Activated effector memory CD4-positive, alpha-beta T cell treated with anti-CD3 and anti-CD28 coated beads, Interleukin-2, amount 50 U/mL, for 16 hours (primary cell): ENCODE measurements at places on chromosomes 16 and 17.

DNA sequence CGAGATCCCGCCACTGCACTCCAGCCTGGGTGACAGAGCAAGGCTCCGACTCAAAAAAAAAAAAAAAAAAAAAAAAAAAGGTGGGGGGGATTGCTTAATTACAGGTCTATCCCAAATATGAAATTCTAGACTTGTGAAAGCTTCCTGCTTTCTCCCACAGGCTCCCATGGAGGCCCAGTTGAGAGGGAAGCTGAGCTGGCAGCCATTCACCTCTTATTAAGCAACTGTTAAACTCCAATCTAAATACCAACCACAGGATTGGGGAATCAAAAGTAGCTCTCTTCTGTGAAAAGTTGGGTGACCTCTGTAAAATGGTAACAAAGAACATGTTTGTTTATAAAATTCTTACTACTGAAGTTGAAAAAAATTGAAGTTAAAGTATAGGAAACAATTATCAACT lies 45.8 kb upstream of the STAC2 start:
- DNase-seq = no peak

DNA sequence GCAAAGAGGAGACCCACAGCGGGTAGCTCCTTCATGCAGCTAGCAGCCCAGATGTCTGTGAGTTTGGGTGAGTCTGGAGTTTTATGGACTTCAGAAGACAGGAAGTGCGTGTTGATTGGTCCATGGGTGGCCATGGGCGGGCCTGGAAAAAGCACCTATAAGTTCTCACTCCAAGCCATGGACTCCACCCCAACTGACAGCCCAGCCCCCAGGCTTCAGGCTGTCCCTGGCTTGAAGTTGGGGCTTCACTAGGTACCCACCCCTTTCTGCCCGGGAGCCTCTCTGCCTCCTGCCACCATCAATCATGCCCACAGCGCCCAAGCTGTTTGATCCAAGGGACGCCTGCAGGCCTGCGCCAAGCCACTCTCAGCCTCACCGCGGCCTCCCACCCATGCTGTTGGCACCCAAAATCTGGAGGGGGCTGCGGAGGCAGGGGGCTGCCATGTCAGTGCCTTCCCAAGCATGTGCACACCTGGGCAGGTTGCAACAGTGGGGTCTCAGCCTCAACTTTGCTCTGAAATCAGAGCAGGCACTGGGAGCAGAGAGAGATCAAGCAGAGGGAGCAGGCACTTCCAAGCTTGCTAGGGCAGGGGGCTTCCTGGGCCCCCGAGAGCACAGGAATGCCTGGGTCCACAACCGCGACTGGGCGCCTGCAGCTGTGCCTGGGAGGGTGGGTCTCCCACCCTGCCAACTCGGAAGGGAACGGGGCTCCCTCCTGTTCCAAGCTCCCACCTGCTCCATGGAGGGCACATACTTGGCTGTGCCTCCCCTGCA lies 1503.7 kb downstream of the CDH11 start:
- no peak for DNase-seq

DNA sequence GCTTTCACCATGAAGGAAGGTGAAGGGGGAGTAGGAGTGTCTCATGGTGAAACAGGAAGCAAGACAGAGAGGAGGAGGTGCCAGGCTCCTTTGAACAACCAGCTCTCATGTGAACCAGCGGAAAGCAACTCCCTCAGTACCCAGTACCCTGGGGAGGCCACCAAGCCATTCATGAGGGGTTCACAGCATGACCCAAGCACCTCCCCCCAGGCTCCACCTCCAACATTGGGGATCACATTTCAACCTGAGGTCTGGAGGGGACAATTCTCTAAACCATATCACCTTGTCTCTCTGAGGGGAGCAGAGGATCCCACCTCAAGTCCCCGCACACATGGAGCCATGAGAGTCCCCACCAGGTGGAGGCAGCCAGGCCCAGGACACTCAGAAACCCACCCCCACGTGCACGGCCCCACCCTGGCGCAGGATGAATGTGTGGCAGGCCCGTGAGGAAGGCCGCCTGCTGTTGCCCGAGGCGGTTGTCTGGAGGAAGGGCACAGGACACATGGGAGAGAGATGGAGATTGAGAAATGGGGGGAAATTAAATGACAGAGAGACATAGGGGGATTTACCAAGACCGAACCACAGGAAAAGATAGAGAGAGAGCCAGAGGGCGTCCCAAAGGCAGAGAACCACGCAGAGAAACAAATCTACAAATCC lies 85.9 kb downstream of the TMEM132E start:
- no peak for DNase-seq

DNA sequence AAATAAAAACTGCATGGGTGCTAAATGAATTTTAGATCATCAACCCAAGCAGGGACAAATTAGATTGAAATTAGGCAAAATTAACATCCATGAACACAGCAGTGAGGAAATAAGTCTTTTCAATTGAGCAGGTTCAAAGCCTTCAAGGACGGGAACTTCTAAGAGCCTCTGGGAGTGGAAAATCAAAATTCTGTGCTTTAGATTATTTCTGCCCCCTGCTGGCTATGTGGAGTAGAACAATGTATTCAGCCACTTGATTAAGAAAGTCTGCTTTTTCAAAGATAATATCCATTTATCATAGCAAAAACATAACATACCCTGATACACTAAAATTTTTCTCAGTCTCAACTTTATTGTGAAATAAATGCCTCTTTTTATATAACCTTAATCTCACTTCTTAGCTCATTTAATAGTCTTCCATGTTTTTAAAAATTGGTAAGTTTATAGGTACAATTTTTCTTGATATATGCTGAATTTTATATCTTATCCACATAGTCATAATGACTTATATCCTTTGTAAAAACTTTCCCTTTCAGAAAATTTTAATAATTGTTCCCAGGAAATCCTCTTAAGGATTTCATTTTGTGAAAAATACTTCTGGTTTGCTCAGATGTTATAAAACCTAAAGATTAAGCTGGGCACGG lies 28.1 kb upstream of the NOL11 start:
- DNase-seq = no peak

DNA sequence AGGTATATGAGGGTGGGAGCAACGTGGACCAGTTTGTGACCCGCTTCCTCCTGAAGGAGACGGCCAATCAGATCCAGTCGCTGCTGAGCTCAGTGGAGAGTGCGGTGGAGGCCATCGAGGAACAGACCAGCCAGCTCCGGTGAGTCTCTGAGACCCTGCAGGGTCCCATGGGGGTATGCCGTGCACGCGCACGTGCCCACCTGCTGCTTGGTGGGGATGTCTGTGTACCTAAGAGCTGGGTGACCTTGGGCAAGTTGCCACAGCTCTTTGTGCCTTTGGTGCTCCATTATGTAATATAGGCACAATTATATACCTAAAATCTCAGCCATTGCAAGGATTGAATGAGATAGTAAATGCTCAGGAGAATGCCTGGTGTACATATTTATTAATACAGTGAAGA lies 22.4 kb downstream of the NECAB2 start:
- no peak for DNase-seq

DNA sequence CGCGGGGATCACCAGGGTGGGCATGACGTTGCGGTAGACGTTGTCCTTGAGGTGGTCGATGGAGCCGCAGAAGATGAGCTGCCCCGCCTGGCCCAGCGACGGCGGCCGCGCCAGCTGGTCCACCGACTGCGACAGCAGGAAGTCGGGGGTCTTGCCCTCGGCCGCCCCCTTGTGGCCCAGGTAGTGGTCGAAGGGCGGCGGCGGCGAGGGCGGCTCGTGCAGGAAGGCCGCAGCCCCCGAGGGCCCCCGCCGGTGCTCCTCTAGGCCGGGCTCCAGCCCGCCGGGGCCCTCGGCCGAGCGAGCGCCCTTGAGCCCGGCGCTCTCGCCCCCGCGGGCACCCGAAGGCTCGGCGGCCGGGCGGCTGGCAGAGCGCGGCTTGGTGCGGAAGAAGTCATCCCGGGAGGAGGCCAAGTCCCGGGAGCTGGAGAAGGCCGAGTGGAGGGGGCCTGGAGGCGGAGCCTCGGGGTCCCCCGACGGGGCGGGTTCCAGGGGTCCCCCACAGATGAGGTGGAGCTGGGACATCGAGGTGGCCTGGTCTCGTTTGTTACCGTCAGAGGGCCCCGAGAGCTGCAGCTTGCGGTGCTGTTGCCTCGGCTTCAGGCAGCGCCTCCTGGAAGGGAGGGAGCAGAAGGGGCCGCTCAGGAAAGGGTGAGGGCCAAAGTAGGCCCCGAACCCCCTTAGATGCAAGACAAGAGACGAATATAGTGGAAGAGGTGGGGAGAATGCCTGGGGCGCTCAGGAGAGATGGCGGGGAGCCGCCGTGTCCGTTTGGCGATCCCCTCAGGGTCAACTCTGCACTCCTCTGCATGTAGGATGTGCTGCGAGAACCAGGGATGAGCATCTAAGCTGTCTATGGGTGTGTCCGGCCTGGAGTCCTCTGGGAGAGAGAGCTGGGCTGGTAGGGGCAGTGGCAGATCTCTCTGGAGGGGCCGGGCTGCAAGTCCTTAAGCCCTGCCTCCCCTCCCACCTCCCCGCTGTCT lies 8.8 kb downstream of the FAM171A2 start:
- DNase-seq = peak; percentile 86

DNA sequence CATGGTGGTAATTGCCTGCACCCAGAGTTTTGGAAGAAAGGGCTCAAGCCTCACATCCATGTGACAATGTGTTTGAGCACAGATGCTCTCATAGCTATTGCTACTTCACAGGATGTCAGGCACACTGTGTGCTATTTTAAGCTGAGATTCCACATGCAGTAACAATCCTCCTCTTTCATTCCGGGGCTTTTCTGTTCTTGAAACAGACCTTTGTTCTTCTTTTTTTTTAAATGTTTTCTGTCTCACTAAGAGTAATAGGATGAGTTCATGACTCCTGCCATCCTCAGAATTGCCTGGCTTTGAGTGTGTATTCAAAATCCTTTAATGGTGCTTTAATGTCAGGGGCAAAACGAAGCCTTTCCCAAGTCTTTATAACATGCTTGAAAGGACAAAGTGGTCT lies 198.9 kb downstream of the ABCC12 start:
- no peak for DNase-seq

DNA sequence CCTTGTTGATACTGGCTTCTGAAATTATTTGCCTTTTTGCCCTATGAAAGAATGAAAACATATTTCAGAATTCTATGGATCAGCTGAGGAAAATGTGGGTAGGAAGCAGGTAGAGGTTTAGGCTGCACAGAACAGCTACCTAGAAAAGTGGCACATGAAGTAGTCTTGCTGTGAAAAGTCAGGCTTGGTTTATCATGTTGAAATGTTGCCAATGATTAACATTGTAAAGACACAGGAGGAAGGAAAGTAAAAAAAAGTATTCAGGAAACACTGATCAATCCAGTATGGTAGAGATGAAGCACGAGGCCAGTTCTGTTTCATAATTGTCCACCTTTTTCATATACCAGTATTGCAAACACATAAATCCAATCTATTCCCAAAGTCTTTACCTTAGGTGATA lies 29.9 kb downstream of the ABCA6 start:
- DNase-seq = no peak

- DNase-seq = peak; percentile 46
These were observed 13.2 kb upstream of the RBFOX3 start for GRCh38 chr17:79623786-79624717.

DNA sequence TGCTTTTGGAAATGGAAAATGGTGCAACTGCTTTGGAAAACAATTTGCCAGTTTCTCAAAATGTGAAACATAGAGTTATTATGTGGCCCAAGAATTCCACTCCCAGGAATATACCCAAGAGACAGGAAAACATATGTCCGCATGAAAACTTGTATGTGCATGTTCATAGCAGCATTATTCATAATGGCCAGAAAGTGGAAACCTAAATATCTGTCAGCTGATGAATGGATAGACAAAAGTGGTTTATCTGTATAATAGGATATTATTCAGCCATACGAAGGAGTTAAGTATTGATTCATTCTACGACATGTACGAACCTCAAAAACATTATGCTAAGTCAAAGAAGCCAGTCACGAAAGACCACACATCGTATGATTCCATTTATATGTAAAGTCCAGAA lies 7.7 kb upstream of the COTL1 start:
- DNase-seq = no peak

DNA sequence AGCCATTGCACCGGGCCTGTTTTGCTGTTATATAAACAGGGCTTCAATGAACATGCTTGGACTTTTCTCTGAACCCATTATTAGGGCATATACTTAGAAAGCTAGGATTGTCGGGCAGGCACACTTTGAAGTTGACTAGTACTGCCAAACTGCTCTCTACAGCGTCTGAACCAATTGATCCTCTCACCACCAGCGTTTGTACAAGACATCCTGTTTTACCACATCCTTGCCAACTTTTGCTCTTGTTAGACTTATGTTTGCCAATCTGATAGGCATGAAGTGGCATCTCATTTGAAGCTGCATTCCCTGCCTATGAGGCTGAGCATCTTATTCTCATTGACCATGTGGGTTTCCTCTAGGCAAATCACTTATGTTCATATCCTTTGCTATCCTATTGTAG lies 7.4 kb upstream of the PPP1R9B start:
- DNase-seq = no peak

GRCh38 chr16:82899006-82899405 lies 272.2 kb downstream of the CDH13 start:
- no peak for DNase-seq

- no peak for DNase-seq
These were observed 1.8 kb upstream of the GIP start for GRCh38 chr17:48970224-48970623.

DNA sequence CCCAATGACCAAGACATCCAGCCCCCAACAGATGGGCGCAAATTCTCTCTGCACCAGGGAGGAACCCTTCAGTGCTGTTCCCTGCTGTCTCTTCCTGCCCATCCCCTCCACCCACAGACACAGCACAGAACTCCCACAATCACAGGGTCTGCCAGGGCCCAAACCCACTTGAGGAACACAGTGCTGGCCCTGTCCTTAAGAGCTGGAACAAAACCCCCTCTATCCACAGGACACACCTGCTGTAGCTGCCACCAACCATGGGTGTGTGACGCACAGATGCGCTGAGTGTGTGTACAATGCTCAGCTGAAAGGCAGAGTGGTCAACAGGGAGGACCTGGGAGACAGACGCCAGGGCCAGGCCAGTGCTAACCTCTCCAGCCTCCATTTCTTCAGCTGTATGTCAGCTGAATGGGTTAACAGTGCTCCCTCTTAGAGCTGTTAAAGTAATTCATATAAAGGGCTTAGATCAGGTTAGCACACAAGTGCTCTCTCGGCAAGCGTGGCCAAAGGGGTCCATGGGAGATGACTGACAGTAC lies 62.1 kb downstream of the AMFR start:
- no peak for DNase-seq
